ENCODE measurements at places on chromosomes 7 and 10. TPM values are rescaled to one million over a fixed set of nuclear protein-coding genes. Genes with fewer than 3 reads are reported as not detected.

The UPK3B gene
- total RNA-seq: 0.22 TPM

DNA sequence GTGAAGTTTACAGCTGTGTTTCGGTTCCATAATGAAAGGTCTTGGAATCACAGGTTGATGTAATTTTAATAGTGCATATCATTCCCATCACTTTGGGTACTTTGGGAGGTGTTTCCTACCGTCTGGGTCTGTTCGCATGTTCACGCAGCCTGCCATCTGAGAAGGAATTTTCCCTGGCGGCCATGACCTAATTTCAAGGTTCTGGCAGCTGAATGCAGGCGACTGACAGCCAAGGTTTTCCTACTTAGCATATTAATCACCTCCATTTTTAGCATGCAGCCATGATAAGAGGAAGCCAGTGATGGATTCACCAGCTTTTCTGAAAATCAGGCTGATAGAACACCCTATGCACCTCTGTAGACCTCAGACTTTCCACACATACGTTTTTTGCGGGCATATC lies 319.1 kb upstream of the TMEM229A start:
- DNase-seq: peak; percentile 36

- no peak for DNase-seq
Measured at GRCh38 chr10:117804470-117805011, 242.2 kb downstream of the RAB11FIP2 start.

DNA sequence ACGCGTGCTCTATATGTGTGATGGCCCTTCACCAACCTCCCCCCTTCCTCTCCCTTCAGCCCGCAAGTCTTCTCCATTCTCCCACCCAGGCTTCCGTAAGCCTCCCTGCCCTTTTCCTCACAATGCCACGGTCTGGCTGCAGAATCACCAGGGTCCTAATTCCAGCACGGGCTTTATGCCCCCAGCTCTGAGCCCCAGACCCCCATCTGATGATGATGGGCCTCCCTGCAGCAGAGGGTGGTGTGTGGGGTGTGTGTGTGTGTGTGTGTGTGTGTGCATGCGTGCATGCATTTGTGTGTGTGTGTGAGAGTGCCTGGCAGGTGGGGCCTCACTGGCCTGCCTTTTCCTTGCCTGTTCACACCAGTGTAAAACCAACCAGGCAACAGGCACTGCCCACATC lies 109.9 kb downstream of the OAT start:
- peak; percentile 9 for DNase-seq

The TMEM60 gene
- 6.6 TPM for total RNA-seq

The FRMPD2 gene
- 0.11 TPM for total RNA-seq

The RNF148 gene
- total RNA-seq: 0.22 TPM

DNA sequence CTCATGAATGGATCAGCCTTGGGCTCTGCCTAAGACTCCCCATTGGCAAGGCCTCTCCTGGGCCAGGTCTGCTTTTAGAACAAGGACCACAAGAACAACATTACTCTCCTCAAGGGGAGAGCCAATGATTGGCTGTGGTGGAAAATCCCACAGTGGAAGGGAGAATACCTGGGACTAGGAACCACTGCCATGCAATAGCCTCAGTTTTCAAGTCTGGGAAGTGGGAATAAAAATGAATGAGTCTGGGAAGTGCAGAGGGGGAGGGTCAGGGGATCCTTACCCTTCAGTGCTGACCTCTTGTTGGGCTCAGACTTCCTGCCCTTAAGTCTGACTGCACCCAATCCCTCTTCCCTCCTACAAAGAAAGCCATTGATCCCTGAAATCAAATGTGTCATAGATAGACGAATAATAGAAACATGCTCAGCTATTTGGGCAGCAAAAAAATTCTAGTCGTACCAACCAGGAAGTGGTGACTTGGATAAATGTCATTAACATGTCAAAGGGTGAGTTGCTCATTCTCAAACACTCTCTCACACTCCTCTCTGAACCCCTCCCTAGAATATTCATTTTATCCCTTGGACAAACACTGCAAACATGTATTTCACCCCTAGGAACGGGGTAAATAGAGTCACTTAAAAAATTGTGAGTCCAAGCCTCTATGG lies 123.6 kb downstream of the SH3PXD2A start:
- DNase-seq: no peak

GRCh38 chr7:124840435-124840834 lies 74.8 kb upstream of the GPR37 start:
- DNase-seq: no peak

- no peak for DNase-seq
Measured at GRCh38 chr10:110138197-110138812, 69.1 kb upstream of the MXI1 start.

The PHKG1 gene
- total RNA-seq: 31.3 TPM

The UFSP1 gene
- 2.2 TPM for total RNA-seq

The DRGX gene
- not detected for total RNA-seq

The SMNDC1 gene
- total RNA-seq: 25.0 TPM

GRCh38 chr10:71767420-71768035 lies 5.8 kb downstream of the VSIR start:
- DNase-seq: peak; percentile 89

DNA sequence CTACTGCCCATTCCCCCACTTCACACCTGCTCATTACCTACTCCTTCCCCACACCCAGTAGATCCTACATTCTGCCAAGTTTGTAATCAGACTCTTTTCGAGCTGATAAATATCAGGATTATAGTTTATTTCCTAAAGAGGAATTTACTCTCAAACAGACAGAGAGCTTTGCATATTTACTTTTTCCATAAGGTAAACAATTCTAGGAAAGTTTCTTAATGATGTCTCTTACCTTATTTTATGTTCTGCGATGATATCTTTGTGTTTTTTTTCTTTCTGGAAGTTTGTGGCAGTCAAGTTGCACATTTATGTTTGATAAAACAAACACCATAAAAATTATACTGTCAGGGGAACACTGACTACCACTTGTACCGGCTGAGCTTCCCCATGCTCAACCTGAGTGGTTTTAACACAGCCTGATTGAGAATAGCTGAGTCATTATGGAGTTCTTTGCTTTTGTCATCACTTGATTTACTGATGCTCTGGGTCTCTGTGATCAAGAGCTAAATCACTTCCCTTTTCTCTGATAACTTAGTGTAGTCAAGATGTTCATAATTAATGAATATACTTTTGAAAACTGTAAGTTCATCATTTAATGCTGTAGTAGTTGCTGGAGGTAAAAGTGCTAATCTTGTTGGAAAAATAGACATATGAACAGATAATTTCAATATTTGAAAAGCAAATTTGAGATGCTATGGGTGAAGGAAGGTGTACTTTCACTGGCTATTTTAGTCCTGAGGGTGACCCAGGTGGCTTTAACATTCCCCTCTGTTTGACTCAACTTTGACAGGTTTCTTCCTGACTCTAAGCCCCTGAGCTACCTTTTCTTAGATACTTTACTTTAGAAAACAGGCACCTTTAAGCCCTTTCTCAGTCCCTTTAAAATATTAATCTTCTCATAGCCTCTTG lies 1034.5 kb upstream of the LRRTM3 start:
- DNase-seq: no peak

DNA sequence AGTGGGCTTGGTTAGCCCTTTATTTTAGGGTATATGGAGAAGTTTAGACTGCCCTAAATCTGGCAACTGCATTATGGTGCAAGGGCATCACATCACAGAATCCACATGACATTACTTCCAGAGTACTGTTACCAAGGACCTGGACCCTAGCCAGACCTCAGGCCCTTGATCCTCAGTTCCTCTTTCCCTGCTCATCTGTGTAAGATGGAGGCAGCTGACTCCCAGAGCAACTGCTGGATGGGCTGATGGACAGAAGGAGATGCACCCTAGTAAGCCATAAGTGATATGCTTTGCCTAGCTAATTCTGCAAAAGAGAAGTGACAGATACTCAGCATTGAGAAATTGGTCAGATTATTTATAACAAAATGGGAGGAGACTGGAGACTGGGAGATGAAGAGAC lies 131.7 kb downstream of the DYNC1I1 start:
- DNase-seq: no peak

The CLEC5A gene
- 0.08 TPM for total RNA-seq

The RBP3 gene
- not detected for total RNA-seq

- DNase-seq: no peak
Measured at GRCh38 chr7:48760528-48761265, 163.7 kb upstream of the CDC14C start.

The PTER gene
- total RNA-seq: 22.3 TPM

The OR2A1 gene
- total RNA-seq: not detected

GRCh38 chr7:79513261-79513660 lies 59.8 kb upstream of the MAGI2 start:
- no peak for DNase-seq

All from Right ventricle myocardium superior (tissue), 1 donor.